Esophagus mucosa (tissue), 1 donor: ENCODE measurements at places on chromosomes 7 and 10. TPM values are rescaled to one million over a fixed set of nuclear protein-coding genes. Genes with fewer than 3 reads are reported as not detected.

PGAM2 gene
- 2.6 TPM for total RNA-seq

CC2D2B gene
- total RNA-seq = 0.36 TPM

LEP gene
- 0.12 TPM for total RNA-seq

ITGB8 gene
- 16.3 TPM for total RNA-seq

ASL gene
- total RNA-seq = 29.7 TPM

SPAM1 gene
- not detected for total RNA-seq

DNAJC2 gene
- 14.6 TPM for total RNA-seq

CCDC136 gene
- 0.76 TPM for total RNA-seq

FFAR4 gene
- 0.16 TPM for total RNA-seq

PRKRIP1 gene
- total RNA-seq = 9.6 TPM

CYP3A4 gene
- 0.24 TPM for total RNA-seq

H2BK1 gene
- total RNA-seq = not detected

PLEKHS1 gene
- total RNA-seq = 1.0 TPM

OR2A42 gene
- not detected for total RNA-seq

PTPN20 gene
- total RNA-seq = 1.8 TPM

INSYN2A gene
- total RNA-seq = not detected

LBX1 gene
- total RNA-seq = not detected

OPTN gene
- 29.6 TPM for total RNA-seq

VTI1A gene
- 28.0 TPM for total RNA-seq

TET1 gene
- total RNA-seq = 0.56 TPM

CPVL gene
- 5.0 TPM for total RNA-seq

AGR3 gene
- total RNA-seq = not detected

FANK1 gene
- total RNA-seq = 3.2 TPM

CRPPA gene
- 0.80 TPM for total RNA-seq

SP8 gene
- not detected for total RNA-seq

JMJD1C gene
- 42.1 TPM for total RNA-seq

HTR5A gene
- total RNA-seq = not detected
